ENCODE measurements at places on chromosomes 1 and 21.
A peak's percentile ranks its signal among the peaks of the same experiment; 100 is the strongest.

GRCh38 chr21:42203936-42204335, 15.0 kb upstream of the ABCG1 start:
- no peak for DNase-seq

GRCh38 chr1:247180581-247180980, 8.8 kb upstream of the ZNF124 start:
- DNase-seq: no peak

- no peak for DNase-seq
Observed at GRCh38 chr1:215040190-215040589, 42.3 kb upstream of the KCNK2 start.

DNA sequence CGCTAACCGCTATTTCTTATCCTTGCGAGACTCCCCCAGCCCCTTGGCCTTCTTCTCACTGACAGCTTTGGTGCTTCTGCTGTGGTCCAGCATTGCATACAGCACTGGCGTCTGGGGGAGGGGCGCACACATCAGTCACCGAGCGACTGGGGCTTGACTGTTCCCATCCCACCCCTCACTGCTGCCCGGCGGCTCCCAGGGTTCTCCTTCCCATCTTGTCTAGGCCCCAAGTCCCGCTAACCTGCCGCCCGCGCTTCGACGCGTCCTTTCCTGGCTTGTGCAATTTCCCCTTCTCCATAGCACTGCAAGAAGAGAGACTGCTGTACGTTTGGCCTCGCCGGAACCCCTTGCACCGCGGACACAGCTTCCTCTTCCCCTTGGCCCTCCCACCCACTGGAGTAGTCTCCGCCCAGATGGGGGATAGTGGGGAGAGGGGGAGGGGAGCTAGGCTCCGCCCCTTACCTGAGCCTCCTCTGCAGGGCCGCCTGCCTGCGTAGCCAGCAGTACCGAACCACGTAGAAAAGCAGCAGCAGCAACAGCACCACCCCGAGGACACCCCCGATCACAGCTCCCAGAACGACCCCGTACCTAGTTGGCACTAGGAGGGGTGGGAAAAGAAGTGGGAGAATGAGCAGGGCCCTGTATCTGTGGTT, 3.8 kb downstream of the MPZ start:
- DNase-seq: peak; percentile 99

DNA sequence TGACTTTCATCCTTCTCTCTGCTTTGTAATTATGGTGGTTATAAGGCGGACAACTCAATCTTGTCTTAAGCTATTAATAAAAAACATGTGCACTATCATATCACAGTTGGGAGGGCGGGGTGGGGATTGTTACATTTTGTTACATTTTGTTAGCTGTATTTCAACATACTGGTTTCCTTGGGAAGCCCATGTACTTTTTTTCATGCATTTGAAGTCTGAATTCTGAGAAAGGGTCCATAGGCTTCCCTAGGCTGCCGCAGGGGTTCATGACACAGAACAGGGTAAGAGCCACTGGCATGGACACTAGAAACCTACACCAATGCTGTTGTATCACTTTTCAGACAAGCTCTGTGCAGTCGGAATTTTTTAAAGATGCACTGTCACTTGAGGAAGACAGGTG, 178.8 kb downstream of the ETS2 start:
- no peak for DNase-seq

GRCh38 chr1:148388260-148389026, 94.7 kb downstream of the PPIAL4G start:
- peak; percentile 99 for DNase-seq

DNA sequence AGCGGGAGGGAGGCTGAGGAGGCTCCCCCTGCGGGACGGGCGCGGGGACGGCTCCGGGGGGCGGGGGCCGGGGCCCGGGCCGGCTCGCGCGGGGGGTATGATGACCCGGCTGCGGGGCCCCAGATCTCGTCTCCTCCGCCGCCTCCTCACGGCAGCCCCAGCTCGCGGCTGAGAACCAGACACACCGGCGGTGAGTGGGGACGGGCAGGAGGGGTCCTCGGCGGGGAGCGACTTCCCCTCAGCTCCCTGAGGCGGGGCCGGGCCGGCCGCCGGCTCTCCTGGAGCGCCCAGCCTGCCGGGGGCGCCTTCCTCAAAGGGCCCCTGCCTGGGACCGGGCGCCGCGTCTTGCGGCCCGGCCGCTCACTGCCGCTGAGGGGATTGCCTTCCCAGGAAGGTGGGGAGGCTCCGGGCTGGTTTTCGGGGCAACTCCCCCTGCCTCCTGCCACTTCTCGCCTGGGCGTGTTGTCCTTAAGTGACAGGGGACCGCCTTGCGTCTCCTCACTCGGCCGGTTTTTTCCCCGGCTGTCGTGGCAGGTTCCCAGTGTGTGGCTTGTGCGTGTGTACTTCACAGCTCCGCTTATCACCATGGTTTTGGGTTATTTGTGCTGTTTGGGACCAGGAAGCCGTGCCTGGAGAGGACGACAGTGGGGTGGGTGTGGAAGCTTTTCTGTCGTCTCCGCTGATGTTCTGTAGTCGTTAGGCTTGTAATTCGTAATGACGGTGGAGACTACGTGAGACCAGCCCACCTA, 800 bp downstream of the HIPK1 start:
- no peak for DNase-seq

DNA sequence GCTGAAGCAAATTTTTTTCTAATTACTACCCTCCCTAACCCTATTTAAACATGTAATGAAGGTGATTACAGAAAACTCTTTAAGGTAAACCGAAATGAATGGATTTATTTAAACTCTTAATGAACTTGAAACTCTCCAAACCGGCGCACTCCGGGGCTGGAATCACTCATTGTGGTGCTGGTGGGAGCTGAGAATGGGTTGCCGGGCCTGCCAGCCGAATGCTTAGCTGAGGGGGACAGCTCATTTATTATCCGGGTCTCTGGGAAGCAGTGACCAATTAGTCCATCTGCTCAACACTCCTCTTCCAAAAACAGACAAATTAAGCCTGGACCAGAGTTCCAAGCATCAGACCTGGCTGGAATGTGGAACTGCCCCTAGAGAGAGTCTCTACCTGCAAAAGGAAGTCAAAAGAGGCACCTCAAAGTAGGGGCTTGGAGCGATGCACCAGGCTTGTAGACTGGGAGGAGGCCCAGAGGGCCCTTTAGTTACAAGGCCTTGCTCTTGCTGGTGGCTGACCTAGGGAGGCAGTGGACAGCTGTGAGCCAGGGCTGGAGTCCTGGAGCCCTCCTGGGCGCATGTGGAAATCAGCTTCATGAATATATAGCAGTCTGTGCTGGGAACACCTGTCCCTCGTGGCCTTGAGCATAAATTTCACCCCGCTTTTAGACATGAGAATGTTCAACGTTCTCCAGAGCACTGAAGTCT, 320.7 kb downstream of the AJAP1 start:
- no peak for DNase-seq

- no peak for DNase-seq
Observed at GRCh38 chr1:155522069-155522468, 40.5 kb downstream of the ASH1L start.

GRCh38 chr21:44729336-44730027, 18.1 kb upstream of the TSPEAR start:
- DNase-seq: peak; percentile 24

GRCh38 chr1:225999912-226000337, 782 bp upstream of the SDE2 start:
- DNase-seq: no peak
